ENCODE measurements at places on chromosomes 12 and 14.
A peak's percentile ranks its signal among the peaks of the same experiment; 100 is the strongest.

DNA sequence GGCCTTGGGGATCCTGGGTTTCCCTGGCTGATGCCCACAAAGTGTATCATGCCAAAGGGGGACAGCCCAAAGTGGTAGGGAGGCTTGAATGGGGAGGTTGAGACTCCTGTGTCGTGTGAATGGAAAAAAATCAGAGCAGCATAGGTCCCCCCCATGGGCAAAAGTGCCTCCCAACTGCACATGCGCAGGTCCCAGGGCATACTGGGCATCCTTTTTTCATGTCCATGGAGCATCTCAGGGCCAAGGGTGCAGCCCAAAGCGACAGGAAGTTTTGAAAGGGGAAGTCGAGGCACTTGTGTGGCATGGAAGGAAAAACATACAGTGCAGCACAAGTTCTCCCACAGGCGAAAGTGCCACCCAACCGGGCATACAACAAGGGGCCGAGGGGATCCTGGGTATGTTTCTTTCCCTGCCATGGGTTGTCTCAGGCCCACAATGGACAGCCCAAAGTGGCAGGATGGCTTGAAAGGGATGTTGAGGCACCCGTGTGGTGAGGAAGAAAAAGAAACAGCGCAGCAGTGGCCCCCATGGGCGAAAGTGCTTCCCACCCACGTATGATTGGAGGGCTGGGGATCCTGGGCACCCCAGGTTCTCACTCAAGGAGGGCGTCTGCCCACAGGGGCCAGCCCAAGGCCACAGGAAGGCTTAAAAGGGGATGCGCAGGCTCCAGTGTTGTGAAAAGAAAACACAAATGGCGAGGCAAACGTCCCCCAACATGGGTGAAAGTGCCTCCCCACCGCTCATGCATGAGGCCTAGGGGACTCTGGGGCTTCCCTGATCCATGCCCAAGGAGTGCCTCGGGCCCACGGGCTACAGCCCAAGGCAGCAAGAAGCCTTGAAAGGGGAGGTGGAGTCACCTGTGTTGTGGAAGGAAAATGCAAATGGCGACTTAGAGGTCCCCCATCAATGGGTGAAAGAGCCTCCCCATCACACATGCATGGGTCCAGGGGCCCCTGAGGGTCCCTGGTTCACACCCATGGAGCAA is 573.7 kb downstream of the ALG10 start:
- no peak for DNase-seq

DNA sequence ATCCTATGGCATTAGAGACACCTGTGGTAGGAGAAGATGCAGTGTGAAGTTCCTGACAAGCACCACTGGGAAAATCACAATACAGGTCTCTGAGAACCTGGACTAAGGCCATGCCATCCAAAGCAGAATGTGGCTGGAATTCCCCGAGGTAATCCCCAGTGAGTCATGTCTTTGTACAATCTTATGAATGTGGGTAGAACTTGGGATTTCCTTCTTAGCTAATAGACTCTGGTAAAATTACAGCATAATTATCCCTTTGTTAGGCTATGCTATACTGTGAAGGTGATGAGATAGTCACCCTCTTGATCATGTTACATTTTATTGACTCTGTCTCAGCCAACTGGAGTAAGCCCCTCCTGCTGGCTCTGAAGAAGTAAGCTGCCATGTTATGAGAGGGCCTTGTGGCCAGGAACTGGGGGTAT is 224.3 kb upstream of the DCN start:
- no peak for DNase-seq

- no peak for DNase-seq
These were observed 23.7 kb downstream of the KCNA1 start for GRCh38 chr12:4933411-4933810.

- peak; percentile 10 for DNase-seq
These were observed 1.6 kb downstream of the ZFC3H1 start for GRCh38 chr12:71661977-71662530.

DNA sequence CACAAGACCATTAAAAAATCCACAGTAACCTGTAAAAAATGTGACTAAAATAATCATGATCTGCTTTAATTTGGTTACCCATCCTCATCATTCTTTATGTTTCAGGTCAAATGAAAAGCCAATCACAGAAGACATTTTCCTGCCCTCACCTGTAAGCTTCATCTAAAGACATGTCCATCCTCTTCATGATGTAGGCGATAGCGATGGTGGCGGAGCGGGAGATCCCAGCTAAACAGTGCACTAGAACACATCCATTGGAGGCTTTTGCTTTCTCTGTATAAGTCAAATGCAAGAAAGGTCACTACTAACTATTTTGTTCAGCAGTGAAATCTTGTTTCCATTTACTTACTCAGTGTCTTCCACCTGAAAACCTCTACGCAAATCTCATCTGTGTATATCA is 82.6 kb downstream of the DUSP16 start:
- no peak for DNase-seq

DNA sequence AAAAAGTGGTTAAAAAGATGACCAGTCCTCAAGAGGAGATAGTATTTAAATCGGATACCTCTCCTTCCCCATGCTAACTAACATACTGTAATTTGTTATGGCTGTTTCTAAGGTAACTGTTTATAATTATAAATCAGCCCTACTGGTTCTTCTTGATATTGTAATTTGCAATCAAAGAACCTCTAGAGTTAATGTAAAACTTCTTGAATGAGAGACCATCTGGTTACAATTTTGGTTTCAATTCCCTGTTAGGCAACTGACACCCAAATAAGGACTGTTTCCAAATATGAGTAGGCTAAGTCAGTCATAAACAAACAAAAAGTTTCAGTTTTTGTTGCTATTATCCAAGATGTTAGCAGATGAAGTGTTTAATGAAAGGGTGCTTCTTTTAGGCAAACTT is 120.2 kb upstream of the DNM1L start:
- DNase-seq: peak; percentile 80

GRCh38 chr14:68951035-68951797 is 27.9 kb downstream of the ACTN1 start:
- DNase-seq: peak; percentile 83

DNA sequence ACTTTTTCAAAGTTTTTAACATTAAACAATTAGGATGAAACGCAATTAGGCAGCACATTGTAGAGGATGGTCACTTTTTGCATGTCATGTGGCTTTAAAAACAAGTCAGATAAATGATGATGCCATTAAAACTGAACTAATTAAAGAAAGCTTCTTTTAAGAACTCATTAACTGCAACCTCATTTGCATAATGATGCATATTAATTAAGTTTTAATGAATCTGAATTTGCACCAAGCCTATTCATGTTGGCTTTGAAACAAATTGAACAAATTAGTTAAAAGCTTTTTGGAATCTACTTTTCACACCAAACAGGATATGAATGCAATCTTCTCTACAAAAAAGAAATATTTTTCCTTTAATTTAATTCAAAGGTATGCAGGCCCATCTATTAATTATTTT is 499.0 kb downstream of the VRK1 start:
- DNase-seq: no peak

DNA sequence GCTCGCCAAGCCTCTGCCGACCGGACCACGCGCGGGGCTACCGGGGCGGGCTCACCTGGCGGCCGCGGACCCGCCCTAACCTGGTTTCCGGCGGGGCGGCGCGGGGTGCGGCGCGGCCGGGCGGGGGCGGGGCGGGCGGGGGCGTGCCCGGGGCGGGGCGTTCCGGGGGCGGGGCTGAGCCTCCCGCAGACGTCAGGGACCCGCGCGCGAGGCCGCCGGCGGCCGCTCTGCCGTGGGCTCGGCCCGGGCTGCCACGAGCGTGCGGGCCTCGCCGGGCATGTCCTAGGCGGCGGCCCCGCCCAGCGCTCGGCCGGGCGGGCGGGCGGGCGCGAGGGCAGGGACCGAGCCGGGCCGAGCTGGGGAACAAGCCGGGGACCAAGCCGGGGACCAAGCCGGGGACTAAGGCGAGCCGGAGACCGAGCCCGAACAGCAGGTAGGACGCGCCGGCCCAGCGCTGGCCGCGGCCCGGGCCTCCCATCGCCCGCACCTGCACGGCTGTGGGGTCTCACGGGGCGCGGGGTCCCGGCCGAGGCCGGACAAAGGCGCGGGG is at the start of gene CEP170B:
TSS of gene CEP170B (plus strand) at position 188 of the 550 bp plus-strand sequence. CDS start 3,183 bp downstream, outside the sequence.
- peak; percentile 90 for DNase-seq

- DNase-seq: peak; percentile 54
These were observed 228.1 kb upstream of the AMIGO2 start for GRCh38 chr12:47307680-47308399.

- peak; percentile 93 for DNase-seq
These were observed 15.5 kb upstream of the NTN4 start for GRCh38 chr12:95805864-95806671.

- no peak for DNase-seq
These were observed 77.9 kb downstream of the NINJ2 start for GRCh38 chr12:585062-586061.

- DNase-seq: no peak
These were observed 8.6 kb upstream of the ETFBKMT start for GRCh38 chr12:31650918-31651317.

GRCh38 chr12:109464642-109465351 is 12.3 kb downstream of the KCTD10 start:
- DNase-seq: no peak

- DNase-seq: no peak
These were observed 5.7 kb downstream of the PAH start for GRCh38 chr12:102911320-102911719.

DNA sequence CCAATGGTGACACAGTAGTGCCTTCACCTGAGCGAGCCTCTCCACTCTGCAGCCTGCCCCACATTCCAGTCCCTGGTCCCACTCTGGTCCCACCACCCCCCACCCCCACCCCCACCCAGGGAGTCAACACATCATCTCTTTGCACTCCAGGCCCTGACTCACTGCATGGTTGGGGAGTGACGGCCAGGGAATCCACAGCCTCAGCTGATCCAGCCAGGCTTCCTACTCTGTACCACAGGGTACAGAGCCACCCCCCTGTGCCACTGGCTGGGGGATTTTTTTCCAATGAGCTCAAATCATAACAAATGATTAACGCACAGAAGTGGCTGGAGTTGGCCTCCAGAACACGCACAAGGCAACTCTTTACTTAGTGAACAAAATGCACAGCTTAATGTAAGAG is 233.7 kb downstream of the NTF3 start:
- peak; percentile 90 for DNase-seq

DNA sequence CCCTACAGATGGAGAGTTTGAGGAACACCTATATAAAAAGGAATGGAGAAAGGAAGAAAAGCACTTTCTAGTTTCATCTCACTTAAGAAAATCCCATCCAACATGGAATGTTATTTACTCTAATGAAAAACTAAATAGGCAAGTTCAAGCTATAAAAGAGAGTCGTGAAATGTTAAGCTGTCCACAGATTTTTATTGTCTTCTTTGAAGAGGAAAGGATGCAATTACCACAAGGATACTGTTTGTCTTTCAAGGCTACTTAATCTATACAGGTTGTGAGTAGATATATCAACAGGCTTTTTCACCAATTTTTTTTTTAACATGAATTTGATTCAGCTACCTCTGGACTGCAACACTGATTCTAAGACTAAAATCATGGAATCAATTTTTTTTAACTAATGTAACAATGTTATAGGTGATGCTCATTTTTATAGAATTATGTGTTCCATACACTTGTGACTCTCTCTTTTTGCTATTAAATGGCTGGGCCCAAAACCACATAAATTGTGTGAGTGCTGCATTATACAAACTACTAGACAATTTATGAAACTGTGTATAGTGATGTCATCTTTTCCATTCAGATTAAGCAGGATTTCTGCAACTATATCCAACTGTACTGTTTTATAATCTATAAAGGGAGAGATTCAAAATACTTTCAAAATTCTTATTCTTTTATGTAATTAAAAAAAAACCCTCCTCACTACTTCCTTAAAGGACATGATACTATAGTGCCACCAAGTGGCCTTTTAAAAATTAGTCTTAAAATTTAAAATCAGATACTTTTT is 26.8 kb upstream of the BMAL2 start:
- DNase-seq: peak; percentile 30

GRCh38 chr12:122350141-122350848 is 72.2 kb downstream of the CLIP1 start:
- DNase-seq: peak; percentile 77

Measured in AG08395 (cell line).